Fibroblast of lung (primary cell): ENCODE measurements at places on chromosomes 2 and 18.

GRCh38 chr2:158414538-158414937, 42.0 kb downstream of the CCDC148 start:
- DNase-seq: peak; percentile 82

DNA sequence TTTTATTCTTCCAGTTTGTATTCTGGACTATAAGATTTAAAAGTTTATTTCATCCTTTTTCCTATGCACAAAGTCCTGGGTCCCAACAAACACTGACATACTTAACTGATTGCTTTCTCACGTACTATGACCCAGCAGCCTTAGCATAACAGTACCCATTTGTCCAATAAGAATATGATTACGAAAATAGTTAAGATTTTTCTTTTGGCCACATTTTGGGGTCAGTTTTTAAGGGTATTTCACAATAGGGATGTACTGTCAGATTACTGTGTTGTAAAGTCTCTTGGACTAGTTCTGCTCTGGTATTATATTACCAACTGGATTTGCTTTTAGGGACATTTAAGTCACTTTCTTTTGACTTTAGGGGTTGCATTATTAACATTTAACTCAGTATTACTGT, 46.1 kb downstream of the TTC39C start:
- DNase-seq: peak; percentile 80

DNA sequence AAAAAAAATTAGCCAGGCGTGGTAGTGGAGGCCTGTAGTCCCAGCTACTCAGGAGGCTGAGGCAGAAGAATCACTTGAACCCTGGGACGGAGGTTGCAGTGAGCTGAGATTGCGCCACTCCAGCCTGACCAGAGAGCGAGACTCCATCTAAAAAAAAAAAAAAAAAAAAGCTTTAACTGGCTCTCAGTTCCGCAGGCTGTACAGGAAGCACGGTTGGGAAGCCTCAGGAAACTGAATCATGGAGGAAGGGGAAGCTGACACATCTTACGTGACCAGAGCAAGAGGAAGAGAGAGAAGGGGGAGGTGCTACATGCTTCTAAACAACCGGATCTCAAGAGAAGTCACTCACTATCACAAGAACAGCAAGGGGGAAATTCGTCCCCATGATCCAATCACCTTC, 505.6 kb upstream of the SLC8A1 start:
- no peak for DNase-seq

DNA sequence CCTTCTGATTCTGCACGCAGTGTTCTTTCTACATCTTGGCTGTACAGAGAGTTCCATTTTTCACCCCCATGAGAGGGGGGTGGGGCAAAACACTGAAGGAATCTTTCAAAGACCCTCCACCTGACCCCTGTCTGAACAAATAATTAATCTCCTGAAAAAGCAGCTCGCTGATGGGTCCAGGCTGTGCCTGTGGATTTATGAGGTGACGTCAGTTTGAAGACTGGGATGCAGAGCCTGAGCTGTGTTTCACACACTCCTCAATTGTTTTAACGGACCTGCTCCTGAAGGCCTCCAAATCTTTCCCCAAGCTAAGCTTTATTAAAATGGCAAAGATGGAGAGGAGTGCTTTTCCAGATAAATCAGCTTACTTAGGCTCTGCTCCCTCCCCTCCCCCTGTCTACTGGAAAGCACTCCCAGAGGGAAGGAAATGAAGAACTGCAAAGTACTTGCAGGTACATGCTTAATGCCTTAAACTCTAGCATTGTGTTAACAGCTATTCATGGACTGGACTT, 390.2 kb upstream of the TNP1 start:
- no peak for DNase-seq

- DNase-seq: no peak
Observed at GRCh38 chr18:45057955-45058600, 377.4 kb downstream of the SETBP1 start.

GRCh38 chr2:154193246-154193645, 321.5 kb downstream of the GALNT13 start:
- DNase-seq: no peak
